H1 (cell line): ENCODE measurements at places on chromosomes 2 and 18.

DNA sequence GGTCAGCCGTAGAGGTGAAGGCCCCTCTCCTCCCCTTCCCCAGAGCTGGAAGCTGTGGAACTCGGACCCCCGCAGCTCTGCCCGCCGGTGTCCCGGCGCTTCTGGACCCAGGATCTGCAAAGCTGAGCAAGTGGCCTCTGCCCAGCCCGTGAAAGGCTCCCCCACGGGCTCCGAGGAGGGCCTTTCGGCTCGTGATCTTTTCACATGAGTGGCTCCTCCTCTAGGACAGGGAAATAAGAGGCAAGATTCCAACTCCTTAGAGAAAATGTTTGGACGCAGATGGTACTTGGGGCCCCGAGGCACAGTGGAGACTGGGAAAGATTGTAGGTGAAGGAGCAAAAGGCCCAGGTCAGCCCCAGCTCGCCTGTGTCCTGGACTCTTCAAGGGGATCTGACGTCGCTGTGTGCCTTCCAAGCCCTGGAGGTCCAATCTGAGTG is 48.2 kb upstream of the SP3 start:
- DNase-seq: no peak

- no peak for DNase-seq
Observed at GRCh38 chr2:236876642-236877041, 209.0 kb upstream of the COPS8 start.

DNA sequence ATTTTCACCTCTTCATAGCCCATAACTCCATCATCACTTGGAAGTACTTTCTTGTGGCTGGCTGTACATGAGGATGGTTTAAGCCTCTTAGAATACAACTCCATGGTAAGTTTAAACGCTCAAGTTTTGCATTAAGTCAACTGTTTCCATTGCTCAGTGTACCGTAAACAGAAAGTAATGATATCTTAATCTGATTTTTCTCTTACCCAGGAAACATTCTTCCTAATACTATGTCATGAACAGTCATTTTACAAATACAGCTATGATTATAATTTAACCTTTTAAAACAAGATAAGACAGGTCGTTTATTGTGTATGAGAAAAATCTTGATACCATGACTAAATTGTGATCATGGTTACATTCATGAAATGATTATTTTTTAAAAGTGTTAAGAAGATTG is 11.6 kb upstream of the DYNC2LI1 start:
- DNase-seq: no peak

GRCh38 chr2:110678457-110679336 is 834 bp upstream of the BUB1 start:
- DNase-seq: no peak

- no peak for DNase-seq
Observed at GRCh38 chr2:8436585-8436984, 245.3 kb upstream of the ID2 start.

DNA sequence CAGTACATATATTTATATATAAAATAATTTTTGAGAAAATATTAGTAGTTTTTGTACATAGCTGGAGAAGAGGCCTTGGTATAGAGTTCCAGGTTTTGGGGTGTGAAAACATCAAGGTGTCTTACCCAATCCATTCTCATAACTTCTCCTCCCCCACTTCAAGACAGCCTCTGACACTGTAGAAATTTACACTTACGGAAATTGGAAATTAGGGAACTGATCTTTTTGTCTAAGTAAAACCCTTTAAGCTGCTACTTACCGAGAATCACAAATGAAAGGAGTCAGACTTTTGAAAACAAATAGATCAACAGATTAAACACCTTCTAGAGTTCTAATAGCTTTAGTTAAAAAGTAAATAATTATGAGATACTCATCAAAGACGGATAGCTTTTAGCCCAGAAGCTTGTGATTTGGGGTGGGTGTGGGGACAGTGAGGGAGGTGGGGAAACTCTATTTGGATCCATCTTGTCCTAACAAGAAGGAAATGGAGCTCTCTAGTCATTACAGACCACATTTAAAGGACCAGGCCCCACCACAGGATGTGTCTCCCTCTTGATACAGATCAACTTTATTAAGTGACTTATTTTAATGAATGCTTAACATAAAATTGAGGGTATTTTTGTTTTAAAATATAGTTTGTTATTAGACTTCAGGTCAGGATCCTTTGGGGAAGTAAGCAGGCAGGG is 11.1 kb upstream of the FBXO11 start:
- DNase-seq: no peak

- DNase-seq: no peak
Observed at GRCh38 chr2:188984065-188984491, 9.9 kb downstream of the COL3A1 start.

DNA sequence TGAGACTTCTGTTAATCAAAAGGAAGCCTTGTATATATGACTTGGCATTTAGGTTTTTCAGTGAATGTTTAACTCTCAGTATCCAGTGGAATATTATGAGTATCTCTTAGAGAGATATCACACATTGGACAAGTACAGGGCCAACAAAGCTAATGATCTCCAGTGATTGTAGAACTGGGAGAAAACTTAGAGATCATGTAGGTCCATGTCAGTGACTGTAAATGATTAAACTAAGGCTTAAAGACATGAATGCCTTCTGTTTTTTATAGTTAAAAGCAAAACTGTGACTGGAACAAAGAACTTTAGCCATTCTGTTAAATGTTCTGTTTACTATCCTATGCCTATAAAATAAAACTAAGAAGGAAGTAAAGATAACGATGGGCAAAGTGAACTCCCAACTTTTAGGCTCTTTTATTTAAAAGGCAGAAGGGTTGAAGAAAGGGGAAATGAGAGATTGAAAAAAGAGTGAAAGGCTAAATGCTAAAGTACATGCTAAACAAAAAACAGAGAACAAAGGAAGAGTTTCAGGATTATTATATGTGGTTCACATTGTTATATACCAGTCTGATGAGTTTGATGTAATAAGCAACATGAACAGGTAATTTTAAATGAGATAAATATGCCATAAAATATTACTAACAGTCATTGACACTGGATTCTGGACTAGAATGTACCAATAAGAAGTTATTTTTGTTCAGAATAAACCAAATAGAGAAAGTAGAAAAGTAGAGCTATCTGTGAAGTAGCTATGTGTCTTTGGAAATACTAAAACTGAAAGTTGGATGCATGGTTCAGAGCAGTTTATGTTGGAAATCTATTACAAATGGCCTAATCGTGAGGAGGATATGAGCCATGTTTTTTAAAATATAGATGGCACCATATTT is 37.1 kb upstream of the TNFRSF11A start:
- no peak for DNase-seq

GRCh38 chr2:158546412-158547144 is 89.8 kb downstream of the PKP4 start:
- no peak for DNase-seq

GRCh38 chr2:46232860-46233259 is 64.3 kb upstream of the EPAS1 start:
- no peak for DNase-seq
